ENCODE measurements at places on chromosomes 16 and 17. TPM values are rescaled to one million over a fixed set of nuclear protein-coding genes. Genes with fewer than 3 reads are reported as not detected.

DNA sequence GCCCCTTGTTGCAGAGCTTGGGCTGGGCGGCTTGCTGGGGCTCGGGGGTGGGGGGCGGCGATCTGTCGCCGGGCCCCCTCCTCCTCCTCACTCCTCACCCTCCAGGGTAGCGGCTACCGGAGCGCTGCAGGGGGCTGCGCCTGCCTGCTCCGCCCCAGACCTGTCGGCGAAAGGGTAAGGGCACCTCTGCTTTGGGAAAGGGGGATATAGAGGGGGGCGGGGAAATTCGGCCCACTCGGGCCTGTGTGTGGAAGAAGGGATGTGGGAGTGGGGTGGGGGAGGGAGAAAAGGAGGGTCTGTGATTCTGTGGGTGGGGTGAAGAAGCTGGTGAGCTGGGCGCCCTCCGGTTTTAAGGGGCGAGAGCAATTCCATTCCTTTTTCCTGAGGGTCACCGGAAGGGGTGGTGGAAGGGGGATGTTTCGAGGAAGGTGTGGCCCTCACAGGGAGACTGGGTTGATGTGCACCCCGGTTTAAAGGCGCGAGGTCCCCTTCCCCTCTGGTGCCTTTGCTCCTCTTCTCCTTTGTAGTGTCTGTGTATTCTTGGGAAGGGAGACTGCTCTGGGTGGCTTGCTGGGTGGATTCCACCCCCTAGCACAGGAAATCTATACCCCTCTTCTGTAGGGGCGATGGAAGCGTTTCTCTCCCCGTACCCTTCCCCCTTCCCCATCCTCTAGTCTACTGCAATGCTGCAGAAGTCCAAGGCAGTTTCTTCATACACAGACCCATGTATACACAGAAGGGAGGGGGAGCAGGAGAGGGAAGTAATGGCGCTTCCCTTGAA, 878 bp downstream of the TAOK1 start:
- DNase-seq = peak; percentile 41

DNA sequence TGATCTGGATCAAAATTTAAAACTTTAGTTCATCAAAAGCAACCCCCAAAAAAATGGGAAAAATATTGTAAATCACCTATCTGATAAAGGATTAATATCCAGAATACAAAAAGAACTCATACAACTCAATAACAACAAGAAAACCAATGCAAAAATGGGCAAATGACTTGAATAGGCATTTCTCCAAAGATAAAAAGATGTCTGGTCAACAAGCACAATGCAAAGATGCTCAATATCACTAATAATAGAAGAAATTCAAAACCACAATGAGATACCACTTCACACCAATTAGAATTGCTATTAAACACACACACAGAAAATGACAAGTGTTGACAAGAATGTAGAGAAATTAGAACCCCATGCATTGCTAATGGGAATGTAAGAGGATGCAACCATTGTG, 40.4 kb downstream of the UBE2G1 start:
- no peak for DNase-seq

The GPRC5B gene
- total RNA-seq = 2.3 TPM

The SMIM5 gene
- not detected for total RNA-seq

Measured in K562 (cell line).